ENCODE measurements at places on chromosomes 1 and 21. TPM values are rescaled to one million over a fixed set of nuclear protein-coding genes. Genes with fewer than 3 reads are reported as not detected.

The BSDC1 gene
- 56.6 TPM for total RNA-seq

The KLHDC8A gene
- not detected for total RNA-seq

The SLC45A1 gene
- total RNA-seq, result 0.80 TPM

The NAV1 gene
- total RNA-seq, result 41.8 TPM

The ETV3 gene
- 9.2 TPM for total RNA-seq

The KMO gene
- total RNA-seq, result not detected

The IFI44L gene
- 37.1 TPM for total RNA-seq

The OR2L5 gene
- total RNA-seq, result not detected

The LRRC7 gene
- total RNA-seq, result 0.10 TPM

The SFN gene
- total RNA-seq, result 0.20 TPM

The SERTAD4 gene
- total RNA-seq, result 2.4 TPM

The CLDN17 gene
- total RNA-seq, result not detected

The BEST4 gene
- not detected for total RNA-seq

The LYPD8 gene
- total RNA-seq, result not detected

The ABCG1 gene
- total RNA-seq, result 13.3 TPM

The GORAB gene
- 4.3 TPM for total RNA-seq

All from mammary microvascular endothelial cell (primary cell).